Neural progenitor cell (in vitro differentiated cells): ENCODE measurements at places on chromosomes 5 and 9.

DNA sequence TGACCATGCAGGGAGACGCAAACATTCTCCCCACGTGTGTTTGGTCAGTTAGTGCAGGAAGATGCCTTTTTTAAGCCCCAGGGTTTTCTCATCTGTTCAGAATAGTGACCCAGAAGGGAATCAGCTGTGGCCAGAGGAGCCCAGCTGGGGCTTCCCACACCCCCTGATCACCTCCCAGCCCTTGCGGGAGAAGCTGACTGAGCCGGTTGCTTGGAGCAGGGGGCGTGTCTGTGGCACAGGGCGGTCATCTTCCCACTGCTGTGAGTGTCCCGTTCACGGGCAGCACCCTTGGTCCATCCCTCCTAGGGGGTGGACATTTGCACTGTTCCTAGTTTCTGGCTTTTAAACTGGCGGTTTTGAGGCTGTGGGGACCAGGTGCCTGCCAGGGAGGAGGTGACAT, 69.7 kb downstream of the NEK6 start:
- H3K4me3 ChIP-seq, result no peak overlapping the region
- no peak for DNase-seq
- no peaks in the 10 kb centered on the region for H3K36me3 ChIP-seq

GRCh38 chr5:174581479-174581878, 142.9 kb upstream of the MSX2 start:
- no peaks in the 10 kb centered on the region for H3K36me3 ChIP-seq
- DNase-seq, result peak; percentile 80
- H3K27me3 ChIP-seq, result no peaks in the 10 kb centered on the region

GRCh38 chr9:121340676-121341392, 29.2 kb downstream of the STOM start:
- DNase-seq, result no peak
- no peaks in the 10 kb centered on the region for H3K4me1 ChIP-seq
- H3K27me3 ChIP-seq, result no peaks in the 10 kb centered on the region
- no peak overlapping the region for H3K4me3 ChIP-seq

DNA sequence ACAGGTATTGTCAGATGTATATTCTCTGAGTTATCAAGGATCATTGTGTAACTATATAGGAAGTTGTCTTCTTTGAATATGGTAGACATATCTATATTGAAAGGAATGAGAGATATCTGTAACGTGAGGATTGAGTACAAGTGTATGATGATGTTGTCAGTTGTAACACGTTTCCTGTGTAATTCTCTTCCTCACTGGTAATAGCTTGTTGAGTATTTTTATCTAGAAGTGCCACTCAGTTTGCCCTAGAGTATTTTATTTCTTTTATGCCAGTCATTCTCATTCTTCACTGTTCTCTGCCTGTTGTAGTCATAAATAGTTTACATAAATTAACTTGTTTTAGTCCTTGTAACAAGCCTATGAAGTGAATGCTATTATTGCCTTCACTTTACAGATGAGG, 172.1 kb downstream of the BAAT start:
- no peak overlapping the region for H3K27ac ChIP-seq

DNA sequence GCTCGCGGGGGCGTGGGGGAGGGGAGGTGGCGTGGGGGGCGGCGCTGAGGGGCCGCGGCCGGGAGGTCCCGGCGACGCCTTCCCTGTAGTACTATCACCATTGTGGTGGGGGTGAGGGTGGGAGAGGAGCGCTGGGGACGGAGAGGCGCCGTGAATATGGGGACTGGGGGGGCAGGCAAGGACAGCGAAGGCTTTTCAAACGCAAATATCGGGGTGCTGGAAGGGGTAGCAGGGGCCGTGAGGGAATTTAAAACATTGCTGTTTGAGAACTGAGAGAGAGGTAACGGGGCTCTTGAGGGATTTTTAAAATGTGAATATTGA, 427 bp downstream of the RBM27 start:
- no peak for DNase-seq
- no peaks in the 10 kb centered on the region for H3K27me3 ChIP-seq
- peak overlapping the region; percentile 83 for H3K27ac ChIP-seq
- peaks cover 18% of the 10 kb centered on the region for H3K4me1 ChIP-seq
- peak overlapping the region; percentile 99 for H3K4me3 ChIP-seq

GRCh38 chr9:27088981-27089380, 20.0 kb upstream of the TEK start:
- DNase-seq, result no peak
- no peaks in the 10 kb centered on the region for H3K4me1 ChIP-seq
- H3K4me3 ChIP-seq, result no peak overlapping the region

DNA sequence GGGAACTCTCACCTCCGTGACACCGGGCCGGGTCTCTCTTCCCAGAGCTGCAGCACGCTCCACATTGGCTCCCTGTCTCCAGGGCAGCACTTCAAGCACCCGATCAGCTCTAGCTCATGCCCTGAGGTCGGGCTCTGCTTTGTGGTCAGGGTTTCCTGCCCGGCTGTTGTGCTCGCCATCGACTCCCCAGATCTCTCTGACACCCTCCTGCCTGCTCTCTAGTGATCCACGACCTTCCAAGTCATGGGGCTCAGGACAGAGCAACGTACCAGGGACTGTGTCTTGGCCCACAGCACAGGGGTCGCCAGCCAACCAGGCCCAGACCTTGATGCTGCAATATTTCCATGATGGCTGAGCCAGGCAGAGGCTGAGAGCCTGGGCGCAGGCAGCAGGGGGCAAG, 45.1 kb downstream of the PRRT1B start:
- H3K36me3 ChIP-seq, result no peaks in the 10 kb centered on the region
- no peaks in the 10 kb centered on the region for H3K4me1 ChIP-seq
- H3K27ac ChIP-seq, result no peak overlapping the region
- H3K4me3 ChIP-seq, result no peak overlapping the region
- no peaks in the 10 kb centered on the region for H3K27me3 ChIP-seq
- DNase-seq, result no peak

GRCh38 chr5:52767766-52768480, 19.8 kb upstream of the ITGA1 start:
- no peak overlapping the region for H3K4me3 ChIP-seq
- H3K36me3 ChIP-seq, result no peaks in the 10 kb centered on the region
- H3K27ac ChIP-seq, result no peak overlapping the region
- no peak for DNase-seq
- H3K27me3 ChIP-seq, result no peaks in the 10 kb centered on the region
- H3K4me1 ChIP-seq, result no peaks in the 10 kb centered on the region

- no peak overlapping the region for H3K4me3 ChIP-seq
- H3K27me3 ChIP-seq, result no peaks in the 10 kb centered on the region
- peaks cover 10% of the 10 kb centered on the region for H3K4me1 ChIP-seq
Observed at GRCh38 chr9:24487250-24487861, 58.3 kb downstream of the IZUMO3 start.

GRCh38 chr5:72465066-72465465, 42.1 kb downstream of the ZNF366 start:
- DNase-seq, result no peak
- H3K4me3 ChIP-seq, result no peak overlapping the region
- no peaks in the 10 kb centered on the region for H3K36me3 ChIP-seq
- no peaks in the 10 kb centered on the region for H3K4me1 ChIP-seq
- no peaks in the 10 kb centered on the region for H3K27me3 ChIP-seq

DNA sequence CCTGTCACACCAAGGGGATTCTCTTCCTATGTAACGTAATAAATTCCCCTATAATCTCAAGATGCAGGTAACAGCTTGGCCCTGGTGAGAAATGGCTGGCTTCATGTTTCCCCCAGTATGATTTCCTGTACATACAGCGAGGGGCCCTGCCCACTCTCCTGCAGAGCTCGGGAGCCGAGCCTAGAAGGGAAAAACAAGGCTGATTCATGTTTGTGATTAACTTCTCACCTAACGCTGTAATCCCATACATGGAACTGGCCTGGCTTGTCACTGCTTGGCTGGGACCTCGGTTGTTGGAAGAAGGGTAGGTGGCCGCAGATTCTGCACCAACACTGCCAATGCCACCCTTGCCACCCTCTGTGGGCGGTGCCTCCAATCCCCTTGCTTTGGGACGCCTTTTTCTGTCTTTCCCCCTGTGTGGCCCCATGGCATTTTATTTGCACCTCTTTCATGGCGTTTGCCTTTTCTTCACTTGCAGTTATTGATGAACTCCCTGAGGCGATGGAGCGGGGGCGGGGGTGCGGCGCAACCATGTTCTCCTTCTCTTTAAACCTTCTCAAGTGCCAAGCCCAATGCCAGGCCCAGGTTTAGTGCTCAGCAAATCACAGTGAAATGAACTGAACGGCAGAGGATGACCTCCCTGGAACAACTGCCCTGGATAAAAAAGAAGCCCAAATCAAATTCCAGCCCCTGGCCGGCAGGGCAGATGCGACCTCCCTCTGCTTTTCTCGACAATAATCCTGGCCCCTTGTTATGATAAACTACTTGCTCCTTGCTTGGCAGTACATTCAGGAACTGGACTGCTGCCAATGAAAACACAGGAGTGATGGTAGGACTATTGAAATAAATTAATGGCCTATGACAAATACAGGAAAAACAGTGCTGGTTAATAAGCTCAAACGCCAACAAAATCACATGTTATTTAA, 108.1 kb downstream of the TMEM174 start:
- DNase-seq, result no peak
- H3K36me3 ChIP-seq, result no peaks in the 10 kb centered on the region
- H3K27ac ChIP-seq, result no peak overlapping the region
- H3K4me1 ChIP-seq, result peaks cover 9% of the 10 kb centered on the region
- H3K4me3 ChIP-seq, result no peak overlapping the region

- H3K4me1 ChIP-seq, result no peaks in the 10 kb centered on the region
- no peak overlapping the region for H3K27ac ChIP-seq
- no peaks in the 10 kb centered on the region for H3K27me3 ChIP-seq
- H3K36me3 ChIP-seq, result no peaks in the 10 kb centered on the region
- no peak overlapping the region for H3K4me3 ChIP-seq
Observed at GRCh38 chr5:111790295-111790694, 33.3 kb upstream of the NREP start.

GRCh38 chr5:77972469-77973252, 196.5 kb upstream of the TBCA start:
- peaks cover 18% of the 10 kb centered on the region for H3K4me1 ChIP-seq
- H3K36me3 ChIP-seq, result no peaks in the 10 kb centered on the region
- H3K27me3 ChIP-seq, result peaks cover 98% of the 10 kb centered on the region

- peak; percentile 60 for DNase-seq
- no peaks in the 10 kb centered on the region for H3K36me3 ChIP-seq
- peak overlapping the region; percentile 80 for H3K27ac ChIP-seq
Observed at GRCh38 chr9:7266911-7267595, 509.3 kb downstream of the KDM4C start.

DNA sequence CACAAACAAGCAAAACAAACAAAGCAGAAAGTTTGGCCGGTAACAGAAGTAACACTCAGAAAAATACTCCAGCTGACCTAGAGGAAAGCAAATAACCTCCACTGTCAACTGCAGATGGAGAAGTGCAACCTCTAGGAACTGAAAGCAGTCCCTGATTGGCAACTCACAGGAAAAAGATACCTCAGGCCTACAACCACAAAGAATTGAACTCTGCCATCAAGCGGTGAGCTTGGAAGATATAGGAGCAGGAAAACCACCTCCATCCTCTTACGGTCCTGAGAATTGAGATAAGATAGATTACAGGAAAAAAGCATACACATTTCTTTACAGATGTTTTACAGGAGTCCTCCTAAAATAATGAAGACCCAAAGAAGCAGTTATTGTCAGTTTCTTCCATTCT, 184.5 kb downstream of the PDZD2 start:
- H3K27me3 ChIP-seq, result no peaks in the 10 kb centered on the region
- no peak overlapping the region for H3K4me3 ChIP-seq
- H3K27ac ChIP-seq, result no peak overlapping the region
- no peaks in the 10 kb centered on the region for H3K4me1 ChIP-seq
- no peaks in the 10 kb centered on the region for H3K36me3 ChIP-seq
- no peak for DNase-seq

DNA sequence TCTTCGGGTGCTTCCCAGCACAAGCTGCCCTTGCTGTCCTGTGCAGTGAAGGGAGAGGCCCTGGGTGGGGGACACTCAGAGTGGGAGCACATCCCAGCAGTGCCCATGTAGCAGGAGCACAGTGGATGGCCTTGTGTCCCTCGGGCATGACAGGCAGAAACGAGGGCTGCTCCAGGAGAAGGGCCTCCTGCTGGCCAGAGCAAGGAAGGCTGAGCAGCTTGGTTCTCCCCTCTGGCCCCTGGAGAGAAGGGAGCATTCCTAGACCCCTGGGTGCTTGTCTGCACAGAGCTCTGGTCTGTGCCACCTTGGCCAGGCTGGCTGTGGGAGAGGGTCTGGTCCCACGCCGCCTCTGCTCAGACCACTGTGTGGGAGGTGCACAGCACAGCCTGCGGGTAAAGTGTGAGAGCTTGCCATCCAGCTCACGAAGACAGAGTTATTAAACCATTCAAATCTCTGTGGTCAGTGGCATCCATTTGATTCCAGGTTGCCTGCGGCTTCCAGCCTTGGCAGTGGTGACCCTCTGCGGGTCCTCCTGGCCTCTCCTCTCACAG, 18.3 kb downstream of the FBXW5 start:
- H3K36me3 ChIP-seq, result no peaks in the 10 kb centered on the region
- no peak for DNase-seq
- no peak overlapping the region for H3K4me3 ChIP-seq
- H3K27me3 ChIP-seq, result no peaks in the 10 kb centered on the region
- H3K4me1 ChIP-seq, result no peaks in the 10 kb centered on the region
- no peak overlapping the region for H3K27ac ChIP-seq

DNA sequence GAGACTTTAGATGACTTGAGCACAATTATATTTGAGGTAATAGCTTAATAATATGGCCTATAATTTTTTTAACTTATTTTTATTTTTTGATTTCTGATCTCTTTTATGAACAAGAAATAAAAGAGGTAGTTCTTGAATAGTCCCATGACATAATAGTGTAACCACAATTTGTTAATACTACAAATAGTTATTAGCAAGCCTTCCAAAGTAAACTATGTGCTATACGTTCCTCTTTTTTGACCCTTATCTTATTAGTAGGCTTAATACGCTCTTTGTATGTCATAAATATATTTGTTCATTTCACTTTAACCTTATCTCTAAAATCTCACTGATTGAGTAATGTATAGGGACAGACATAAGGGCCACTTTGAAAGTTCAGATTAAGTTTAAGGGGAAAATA, 78.7 kb upstream of the NR4A3 start:
- H3K27ac ChIP-seq, result no peak overlapping the region
- peaks cover 8% of the 10 kb centered on the region for H3K4me1 ChIP-seq
- H3K36me3 ChIP-seq, result no peaks in the 10 kb centered on the region
- no peak for DNase-seq
- H3K27me3 ChIP-seq, result no peaks in the 10 kb centered on the region
- no peak overlapping the region for H3K4me3 ChIP-seq

- H3K4me1 ChIP-seq, result no peaks in the 10 kb centered on the region
- no peaks in the 10 kb centered on the region for H3K36me3 ChIP-seq
- no peak for DNase-seq
- H3K27me3 ChIP-seq, result no peaks in the 10 kb centered on the region
Observed at GRCh38 chr5:4873652-4874051, 266.5 kb upstream of the ADAMTS16 start.
